ENCODE measurements at places on chromosomes 6 and 20.

GRCh38 chr6:129440691-129441090, 269.3 kb downstream of the ARHGAP18 start:
- peak; percentile 1 for DNase-seq

DNA sequence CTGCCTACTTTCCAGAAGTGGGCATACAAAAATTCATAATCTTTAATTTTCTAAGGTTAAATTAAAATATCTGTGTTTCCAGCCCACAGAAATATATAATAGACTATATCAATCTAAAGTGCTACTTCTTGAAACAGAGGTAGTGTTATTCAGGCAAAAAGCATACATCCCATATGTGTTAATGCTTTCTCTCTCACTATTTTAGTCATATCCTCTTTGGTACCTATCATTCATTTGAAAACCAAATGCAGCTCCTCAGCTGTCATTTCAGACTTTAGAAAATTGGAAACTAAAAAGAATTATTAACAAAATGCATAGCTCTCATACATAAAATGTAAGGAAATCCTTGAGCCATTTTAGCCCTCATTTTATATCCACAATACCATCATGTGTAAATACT, 925 bp downstream of the FHL5 start:
- no peak for DNase-seq

- DNase-seq, result no peak
These were observed 53.2 kb upstream of the BMP2 start for GRCh38 chr20:6714279-6714711.

GRCh38 chr6:84172574-84172973, 54.9 kb downstream of the CEP162 start:
- DNase-seq, result no peak

DNA sequence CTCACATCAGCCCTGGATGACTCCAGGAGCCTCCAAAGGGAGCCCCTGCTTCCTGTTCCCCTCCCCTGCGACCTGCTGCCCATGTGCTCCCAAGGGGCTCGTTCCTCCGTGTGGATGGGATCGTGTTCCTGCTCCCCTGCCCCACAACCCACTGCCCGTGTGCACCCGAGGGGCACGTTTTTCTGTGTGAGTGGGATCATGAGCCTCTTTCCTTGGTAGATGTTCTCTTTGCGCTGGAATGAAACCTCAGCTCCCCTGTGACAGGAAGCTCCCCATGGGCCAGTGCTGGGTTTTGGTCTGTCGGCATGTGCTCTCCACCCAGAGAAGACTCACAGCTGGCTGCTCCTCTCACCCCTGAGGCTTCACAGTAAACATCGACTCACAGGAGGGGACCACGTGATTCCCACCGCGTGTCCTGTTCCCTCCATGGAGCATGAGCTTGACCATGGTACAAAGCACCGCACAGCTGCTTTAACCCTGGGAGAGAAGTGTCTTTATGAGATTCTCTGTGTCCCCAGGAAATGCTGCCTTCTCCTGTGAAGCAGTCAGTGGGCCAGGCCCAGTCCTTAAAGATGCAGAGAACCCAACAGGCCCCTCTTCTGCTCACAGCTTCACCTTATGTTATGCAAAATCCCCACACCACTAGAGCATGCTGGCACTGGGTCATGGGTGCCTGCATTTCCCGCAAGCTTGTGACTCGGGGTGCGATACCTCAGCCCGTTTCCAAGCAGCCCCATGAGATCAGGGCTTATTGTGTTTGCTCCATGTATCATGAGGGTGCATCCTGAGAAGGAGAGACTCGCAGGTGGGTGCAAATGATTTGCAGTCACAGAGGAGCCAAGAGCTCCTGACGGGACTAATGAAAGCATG, 215.1 kb downstream of the ERMARD start:
- no peak for DNase-seq

- DNase-seq, result peak; percentile 20
These were observed 95.7 kb downstream of the SHLD1 start for GRCh38 chr20:5845681-5846615.

DNA sequence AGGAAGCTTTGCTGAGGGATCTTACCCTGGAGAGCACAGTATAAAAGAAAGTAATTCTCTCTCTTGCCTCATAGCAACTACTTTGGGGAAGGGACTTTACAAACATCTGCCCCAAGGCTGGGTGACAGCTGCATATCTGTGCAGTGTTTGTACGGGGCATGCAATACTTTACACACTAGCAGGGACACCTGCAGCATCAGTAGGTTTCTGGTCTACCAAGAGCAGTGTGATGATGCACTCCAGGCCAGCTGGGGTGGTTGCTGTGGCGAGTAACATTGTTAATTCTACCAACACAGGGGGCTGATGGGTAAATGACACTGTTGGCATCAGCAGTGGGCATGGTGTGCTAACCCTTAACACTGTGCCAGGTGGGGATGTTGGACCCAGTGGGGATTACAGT, 48.0 kb downstream of the ADTRP start:
- no peak for DNase-seq

DNA sequence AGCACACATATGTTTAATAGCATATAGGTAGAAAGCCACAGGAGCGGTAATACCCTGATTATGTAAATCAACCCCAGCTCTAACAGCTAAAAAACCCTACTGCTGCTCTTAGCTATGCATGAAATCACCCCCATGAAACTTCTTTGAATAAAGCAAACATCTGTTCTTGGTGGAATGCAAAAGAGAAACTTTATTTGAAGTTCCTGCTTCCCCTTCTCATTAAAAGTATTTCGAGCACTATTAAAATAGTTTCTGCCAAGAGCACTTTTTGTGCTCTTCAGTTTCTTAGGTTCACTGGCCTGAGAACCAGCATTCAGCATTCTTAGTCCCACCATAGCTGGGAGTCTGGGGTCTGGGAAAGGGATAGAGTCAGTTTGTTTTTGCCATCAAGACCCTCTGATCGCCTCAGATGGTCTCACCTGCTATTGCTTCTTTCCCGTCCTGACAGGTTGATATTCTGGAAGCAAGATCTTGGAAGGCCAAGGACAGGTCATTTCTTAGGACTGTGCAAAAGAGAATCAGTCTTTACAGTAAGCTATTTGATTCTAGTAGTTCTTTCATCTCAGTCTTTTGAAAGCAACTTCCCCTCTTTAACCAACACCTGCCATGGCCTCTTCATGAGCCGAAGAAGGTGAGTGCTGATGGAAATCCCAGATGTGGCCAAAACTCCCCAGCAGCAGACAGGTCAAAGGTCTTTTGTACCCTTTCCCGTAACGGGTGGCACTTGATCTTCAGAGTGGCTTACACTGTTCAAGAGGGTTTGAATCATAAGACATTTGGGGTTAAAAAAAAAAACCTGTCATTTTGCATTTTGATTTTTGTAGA, 76.5 kb upstream of the TMEM170B start:
- no peak for DNase-seq

DNA sequence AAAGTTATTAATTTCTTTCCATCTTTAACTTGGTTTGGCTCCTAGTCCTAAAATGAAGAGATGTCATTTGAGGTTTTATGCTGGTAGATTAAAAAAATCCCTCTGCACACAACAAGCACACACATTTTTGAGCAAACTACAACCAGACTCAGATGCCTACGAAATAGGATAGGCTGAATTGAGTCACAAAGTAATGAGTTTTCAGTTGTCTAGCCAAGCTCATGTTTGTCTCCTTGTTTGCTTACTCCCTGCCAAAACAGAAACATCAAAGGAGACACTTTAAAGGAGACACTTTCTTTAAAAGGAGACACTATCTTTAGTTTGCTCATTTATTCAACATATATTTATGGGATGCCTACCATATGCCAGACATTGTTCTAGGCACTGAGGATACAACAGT, 56.2 kb downstream of the TPBG start:
- no peak for DNase-seq

DNA sequence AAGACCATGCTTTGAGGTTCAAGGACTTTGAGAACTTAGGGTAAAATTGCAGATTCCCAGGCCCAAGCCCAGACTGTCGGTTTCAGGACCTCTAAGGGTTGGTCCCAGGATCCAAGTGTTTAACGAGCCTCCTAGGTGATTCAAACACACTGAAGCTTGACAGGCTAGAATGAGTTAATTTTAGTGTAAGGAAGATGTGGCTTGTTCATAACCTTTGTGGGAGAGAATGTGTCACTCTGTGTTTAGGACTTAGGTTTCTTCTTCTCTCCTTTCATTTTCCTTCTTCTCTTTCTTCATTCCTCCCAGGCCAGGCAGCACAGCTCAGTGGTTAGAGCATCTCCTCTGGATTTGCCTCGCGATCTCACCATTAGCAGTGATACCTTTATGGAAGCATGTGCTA, 104.8 kb upstream of the KCNG1 start:
- no peak for DNase-seq

GRCh38 chr6:44122801-44123200, 4.5 kb downstream of the MRPL14 start:
- no peak for DNase-seq

DNA sequence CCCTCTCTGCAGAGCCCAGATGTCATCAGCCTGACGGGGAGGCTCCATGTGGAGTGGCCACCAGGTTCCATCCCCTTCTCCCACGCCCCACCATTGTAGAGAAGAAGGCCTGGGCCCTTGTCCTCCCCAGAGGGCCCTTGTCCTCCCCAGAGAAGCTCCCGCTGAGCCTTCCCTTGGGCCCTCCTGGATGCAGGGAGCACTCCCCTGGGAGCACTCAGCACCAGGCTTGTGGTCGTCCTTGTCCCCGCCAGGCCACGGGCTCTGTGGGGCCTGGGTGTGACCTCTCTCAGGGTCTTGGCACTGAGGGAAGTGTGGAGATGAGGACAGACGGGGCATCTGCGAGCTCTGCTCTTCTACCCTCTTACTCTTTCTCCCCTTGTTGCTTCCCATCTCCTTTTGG, 83.4 kb upstream of the NNAT start:
- DNase-seq, result no peak

GRCh38 chr20:31473331-31474096, 1.4 kb downstream of the DEFB124 start:
- DNase-seq, result no peak

DNA sequence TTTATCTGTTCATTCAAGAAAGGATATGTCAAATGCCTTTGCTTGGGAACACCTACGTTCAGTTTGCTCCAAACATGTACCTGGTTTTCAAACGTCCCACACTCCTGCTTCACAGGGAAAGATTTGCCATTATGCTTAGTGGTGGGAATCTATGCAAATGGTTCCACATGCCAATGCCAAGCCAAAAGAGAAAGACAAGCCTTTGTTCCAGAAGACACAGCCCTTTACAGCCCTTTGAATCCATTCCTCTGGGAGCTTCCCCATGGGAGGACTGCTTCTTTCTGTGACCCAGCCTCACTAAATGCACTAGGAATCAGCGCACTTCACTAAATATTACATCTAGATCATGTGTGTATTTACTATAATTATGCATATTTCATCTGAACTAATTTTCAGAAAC, 619.5 kb downstream of the PRKN start:
- no peak for DNase-seq

DNA sequence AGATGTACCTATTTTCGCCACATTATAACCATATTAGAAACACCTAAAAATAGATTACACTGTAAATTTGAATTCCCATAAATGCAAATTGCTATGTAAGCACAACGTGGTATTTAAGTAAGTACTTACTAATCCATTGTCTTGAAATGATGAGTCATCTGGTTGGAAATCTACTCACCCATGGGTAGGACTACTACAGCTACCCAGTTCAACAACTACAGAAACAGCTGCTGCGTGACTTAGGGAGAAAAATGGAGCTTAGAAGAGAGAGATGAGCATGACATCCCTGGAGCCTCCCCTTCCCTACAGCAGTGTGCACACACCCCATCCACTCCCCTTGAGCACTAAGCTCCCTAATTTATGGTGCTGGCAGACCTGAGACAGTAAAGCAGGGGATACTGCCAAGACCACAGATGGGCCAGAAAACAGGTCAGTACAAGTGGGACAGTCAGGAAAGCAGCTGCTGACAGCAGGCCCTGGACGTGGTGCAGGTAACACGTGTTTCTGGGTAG, 26.9 kb downstream of the RRAGD start:
- DNase-seq, result no peak

DNA sequence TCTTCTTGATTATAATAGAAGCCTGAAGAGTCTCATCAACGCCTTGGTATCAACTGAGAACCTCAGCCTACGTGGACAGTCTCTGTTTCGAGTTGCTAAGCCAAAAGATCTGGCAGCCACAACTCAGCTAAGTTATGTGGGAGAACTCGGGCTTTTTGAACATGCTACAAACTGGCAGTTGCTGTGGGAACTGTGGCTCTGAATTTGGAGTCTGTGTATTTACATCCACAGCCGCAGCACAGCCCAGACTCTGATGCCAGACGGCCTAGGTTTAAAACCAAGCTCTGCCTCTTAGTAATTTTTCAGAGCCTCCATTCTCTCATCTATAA, 35.8 kb downstream of the RIPOR2 start:
- DNase-seq, result no peak

DNA sequence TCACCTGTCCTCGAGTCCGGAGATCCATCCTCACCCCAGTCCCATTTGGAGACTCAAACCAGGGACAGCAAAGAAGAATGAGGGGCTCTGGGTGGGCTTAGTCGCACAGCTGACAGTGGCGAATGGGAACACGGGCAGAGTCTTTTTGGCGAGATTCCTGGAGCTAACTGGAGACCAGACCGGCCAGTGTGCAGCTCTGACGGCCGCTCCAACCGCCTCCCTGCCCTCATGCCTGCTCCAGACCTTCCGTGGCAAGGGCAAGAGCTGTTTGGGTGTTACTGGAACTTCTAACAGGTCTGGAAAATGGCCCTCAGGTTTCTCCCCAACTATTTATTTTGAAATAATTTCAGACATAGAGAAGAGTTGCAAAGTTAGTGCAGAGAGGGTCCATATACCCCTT, 75.6 kb downstream of the IRF4 start:
- DNase-seq, result no peak

GRCh38 chr6:10403385-10404106, 11.3 kb downstream of the TFAP2A start:
- peak; percentile 87 for DNase-seq

GRCh38 chr6:169404828-169405227, 151.2 kb upstream of the THBS2 start:
- DNase-seq, result no peak

DNA sequence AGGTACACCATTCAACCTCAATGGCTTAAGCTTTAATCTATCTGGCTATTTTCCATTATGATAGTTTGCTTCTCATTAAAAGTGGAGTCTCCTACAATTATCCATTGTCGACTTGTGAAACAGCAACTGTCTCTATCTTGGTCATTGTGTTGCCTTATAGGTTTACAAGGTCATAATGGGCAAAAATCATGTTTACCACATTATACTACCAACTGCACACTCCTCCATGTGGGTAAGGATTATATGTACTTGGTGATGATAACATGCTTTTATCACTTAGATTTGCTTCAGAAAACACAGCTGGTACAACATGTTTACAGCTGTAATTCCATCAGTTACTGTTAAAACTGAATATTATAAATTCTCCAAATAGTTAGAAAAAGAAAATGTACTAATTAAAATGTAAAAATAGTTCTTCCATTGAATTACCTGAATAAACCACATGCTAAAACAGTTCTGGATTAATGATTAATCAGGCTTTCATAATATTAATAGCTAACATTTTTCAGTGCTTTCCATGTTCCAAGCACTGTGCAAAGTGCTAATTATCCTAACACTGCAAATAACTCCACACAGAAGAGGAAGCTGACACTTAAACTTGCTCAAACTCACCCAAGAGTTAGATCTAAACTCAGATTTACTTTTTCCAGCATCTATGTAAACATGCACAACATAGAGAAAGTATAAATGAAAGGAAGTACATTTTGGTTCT, 96.7 kb downstream of the OGFRL1 start:
- DNase-seq, result no peak

- DNase-seq, result no peak
These were observed 21.7 kb upstream of the TBC1D20 start for GRCh38 chr20:483815-484644.

GRCh38 chr6:96582436-96582835, 19.5 kb downstream of the FHL5 start:
- no peak for DNase-seq
